ENCODE measurements at places on chromosomes 6 and 20.

- DNase-seq: no peak
Observed at GRCh38 chr6:66930559-66931290, 1223.7 kb upstream of the EYS start.

GRCh38 chr6:130852844-130853554 lies 25.8 kb downstream of the SMLR1 start:
- DNase-seq: no peak

GRCh38 chr6:135871296-135871695 lies 19.8 kb downstream of the PDE7B start:
- DNase-seq: no peak

GRCh38 chr20:63794614-63795013 lies 36.5 kb downstream of the ZBTB46 start:
- DNase-seq: no peak

DNA sequence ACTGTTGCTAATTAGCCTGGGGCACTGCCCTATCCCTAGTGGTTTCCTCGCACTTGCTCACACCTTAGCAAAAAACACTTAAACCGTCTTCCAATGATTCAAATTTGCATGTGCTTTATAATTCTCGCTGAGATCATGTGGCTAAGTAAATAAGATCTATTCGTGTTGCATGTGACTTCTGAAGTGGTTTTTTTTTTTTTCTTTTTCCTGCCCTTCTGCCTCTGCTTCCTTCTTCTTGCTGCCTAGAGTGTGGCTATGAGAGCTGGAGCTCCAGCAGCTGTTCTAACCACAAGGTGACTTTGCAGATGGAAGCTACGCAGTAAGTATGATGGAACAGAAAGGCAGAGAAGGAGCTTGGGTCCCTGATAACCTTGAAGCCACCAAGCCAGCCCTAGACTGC lies 36.5 kb downstream of the SULF2 start:
- DNase-seq: no peak

GRCh38 chr6:16600026-16600425 lies 161.2 kb downstream of the ATXN1 start:
- no peak for DNase-seq

- no peak for DNase-seq
Observed at GRCh38 chr6:114227944-114228468, 114.8 kb downstream of the HS3ST5 start.

DNA sequence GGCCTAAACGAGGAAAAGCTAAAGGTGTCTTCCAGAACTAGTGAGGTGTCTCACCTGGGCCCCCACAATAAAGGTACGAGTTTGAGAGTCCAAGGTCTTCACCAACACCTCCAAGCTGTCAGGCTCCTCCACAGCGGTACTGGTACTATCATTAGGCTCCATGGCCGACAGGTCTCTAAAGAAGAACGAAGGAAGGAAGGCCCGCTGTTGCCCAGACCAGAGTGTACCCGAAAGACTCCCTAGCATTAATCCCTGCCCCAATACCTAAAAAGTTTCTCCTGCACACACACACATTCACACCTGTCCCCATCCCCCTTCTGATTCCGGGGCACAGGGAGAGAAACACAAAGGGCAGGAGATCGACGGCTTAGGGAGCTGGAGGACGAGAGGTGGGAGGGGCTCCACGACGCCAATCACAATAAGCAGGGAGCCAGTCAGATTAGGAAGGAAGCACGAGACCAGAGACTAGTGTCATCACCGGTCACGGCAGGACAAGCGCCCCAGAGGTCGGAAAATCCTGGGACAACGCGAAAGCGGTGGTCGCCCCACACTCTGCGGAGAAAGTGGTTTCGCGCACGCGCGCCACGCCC lies 764 bp downstream of the BAG6 start:
- DNase-seq: no peak

- DNase-seq: no peak
Observed at GRCh38 chr6:38452816-38453660, 186.7 kb downstream of the BTBD9 start.

- DNase-seq: peak; percentile 50
Observed at GRCh38 chr20:34538671-34539123, 19.8 kb upstream of the MAP1LC3A start.

DNA sequence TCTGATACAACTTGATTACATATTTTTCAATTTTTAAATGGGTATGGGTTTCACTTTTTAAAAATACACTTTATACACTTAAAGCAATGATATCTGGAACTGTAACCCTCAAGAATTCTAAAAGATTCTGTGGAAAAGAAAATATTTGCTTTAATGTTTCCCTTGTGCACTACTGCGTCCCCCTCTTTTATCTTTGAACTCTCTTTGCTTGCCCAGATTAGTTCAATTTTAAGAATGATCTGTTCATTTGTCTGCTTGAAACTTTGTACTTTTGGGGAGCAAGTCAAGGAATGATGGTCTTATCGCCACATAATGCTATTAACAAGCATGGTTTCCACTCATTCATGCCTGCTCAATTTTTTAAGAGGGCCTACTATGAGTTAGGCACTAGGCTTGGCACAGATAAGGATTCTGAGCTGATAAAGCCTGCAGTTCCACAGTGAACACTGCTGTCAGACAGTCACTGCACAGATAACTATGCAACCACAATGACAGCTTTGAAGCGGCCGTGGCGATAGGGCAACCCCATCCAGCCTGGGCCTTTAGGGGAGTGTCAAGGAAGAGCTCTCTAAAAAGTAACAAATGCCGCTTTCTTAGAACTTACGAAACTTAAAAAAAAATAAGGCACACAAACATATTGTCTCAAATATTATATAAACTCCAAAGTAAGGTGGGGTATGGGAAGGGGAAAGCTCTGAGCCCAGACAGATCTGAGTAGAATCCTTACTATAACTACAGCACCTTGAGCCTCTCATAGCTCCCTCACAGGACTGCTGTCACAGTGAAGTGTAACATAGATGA lies 29.7 kb downstream of the FYN start:
- peak; percentile 60 for DNase-seq

- no peak for DNase-seq
Observed at GRCh38 chr6:167676000-167676665, 150.6 kb upstream of the AFDN start.

DNA sequence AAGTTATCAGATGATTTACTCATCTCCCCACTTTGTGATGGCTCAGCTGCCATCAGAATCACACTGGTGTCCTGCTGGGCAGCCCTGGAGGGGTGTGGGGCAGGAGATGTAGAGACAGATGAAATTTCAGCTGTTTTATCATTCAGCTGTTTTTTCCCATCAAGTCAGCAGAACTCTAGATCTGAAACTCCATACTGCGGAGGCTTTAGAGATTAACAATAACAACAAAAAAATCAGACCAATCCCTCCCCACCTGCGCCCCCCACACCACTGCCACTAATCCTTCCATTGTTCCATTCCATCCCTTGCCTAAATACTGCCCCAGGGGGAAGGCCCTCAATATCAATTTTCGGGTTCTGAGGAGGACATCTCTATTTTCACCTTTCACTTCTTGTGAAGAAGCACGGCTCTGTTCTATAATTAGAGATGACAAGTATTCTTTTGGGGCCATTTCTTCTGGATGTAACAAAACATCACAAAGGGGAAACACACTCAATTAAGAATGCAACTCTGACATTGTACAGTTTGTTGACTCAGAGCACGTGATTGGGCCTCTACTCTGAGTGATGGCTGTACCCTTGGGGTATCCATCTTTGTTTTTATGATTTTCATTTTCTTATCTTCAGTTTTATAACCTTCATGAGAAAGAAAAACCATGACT lies 396.3 kb downstream of the ZFAND3 start:
- no peak for DNase-seq

- no peak for DNase-seq
Observed at GRCh38 chr20:235891-236290, 8.8 kb downstream of the DEFB129 start.

- no peak for DNase-seq
Observed at GRCh38 chr20:63617092-63617875, 9.6 kb downstream of the GMEB2 start.

DNA sequence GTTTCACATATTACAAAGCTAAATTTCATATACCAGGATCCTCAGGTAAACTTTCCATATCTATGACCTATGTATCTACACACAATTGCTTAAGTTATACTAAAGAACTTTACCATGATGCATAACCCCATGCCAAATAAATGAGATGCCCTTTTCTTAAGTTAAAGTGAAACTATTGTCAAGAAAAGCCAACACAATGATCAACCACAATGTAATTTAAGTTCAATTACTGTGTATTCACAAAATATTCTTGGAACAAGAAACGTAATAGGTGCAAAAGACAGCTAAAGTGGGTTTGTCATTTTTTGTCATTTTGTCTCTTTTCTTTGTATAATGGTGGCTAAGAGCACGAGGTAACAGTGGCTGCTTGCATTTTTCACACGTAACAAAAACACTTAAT lies 158.0 kb upstream of the SHLD1 start:
- DNase-seq: no peak

DNA sequence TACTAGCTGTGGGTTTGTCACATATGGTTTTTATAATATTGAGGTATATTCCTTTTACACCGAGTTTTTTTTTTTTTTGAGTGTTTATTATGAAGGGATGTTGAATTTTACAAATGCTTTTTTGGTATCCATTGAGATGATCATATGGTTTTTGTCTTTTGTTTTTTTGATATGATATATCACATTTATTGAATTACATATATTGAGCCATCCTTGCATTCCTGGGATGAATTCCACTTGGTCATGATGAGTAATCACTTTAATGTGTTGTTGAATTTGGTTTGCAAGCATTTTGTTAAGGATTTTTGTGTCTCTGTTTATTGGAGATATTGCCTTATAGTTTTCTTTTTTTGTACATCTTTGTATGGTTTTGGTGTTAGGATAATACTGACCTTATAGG lies 3.3 kb upstream of the ZNF337 start:
- no peak for DNase-seq

DNA sequence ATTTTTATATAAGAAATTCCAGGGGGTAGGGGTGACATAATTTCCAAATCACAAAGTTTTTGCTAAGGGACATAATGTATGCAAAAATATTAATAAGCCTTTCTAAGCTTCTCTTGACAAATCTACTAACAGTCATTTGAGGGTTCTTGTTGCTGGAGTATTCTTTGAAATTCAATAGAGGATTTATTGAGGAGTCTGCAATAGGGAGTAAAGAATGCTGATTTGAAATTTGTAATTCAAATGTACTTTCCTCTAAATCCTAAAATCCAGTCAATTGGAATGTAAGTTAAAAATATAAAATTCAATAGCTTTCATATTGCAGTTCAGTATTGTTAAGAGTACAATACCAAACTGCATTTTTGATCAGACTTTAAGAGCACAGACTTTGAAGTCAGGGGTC lies 17.1 kb upstream of the LCA5 start:
- no peak for DNase-seq

DNA sequence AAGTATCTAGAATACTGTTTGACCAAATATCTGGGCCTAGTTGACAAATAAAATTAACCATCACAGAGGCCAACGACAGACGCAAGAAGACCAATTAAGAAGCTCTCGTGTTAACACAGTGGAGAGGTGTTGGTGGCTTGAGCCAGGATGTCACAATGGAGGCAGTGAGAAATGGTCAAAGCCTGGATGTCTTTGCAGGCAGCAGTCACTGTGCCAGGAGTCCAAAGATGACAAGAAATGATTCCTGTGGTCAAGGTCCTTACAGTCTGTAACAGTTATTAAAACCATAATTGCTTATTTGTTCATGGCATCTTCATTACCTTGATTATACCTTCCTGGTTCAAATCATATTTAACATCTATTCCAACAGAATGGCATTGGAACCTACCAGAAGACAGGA lies 91.3 kb upstream of the EDN1 start:
- no peak for DNase-seq

DNA sequence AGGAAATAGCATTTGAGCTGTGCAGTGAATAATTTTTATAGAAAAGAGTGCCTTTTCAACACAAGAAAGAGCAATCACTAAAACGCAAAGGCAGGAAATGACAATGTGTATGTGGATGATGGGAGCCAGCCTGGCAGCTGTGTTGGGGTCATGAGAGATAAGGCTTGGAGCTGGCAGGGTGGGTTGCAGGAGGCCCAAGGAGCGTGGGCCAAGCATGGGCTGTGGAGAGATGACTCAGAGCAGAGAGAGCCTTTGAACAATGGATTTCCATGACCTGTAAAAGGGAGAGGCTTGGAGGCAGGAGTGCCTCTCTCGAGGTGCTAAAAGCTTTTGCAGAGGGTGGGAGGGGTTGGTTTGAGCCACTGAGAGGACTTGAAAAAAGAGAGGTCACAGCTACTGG lies 6.6 kb upstream of the TBC1D7 start:
- no peak for DNase-seq

DNA sequence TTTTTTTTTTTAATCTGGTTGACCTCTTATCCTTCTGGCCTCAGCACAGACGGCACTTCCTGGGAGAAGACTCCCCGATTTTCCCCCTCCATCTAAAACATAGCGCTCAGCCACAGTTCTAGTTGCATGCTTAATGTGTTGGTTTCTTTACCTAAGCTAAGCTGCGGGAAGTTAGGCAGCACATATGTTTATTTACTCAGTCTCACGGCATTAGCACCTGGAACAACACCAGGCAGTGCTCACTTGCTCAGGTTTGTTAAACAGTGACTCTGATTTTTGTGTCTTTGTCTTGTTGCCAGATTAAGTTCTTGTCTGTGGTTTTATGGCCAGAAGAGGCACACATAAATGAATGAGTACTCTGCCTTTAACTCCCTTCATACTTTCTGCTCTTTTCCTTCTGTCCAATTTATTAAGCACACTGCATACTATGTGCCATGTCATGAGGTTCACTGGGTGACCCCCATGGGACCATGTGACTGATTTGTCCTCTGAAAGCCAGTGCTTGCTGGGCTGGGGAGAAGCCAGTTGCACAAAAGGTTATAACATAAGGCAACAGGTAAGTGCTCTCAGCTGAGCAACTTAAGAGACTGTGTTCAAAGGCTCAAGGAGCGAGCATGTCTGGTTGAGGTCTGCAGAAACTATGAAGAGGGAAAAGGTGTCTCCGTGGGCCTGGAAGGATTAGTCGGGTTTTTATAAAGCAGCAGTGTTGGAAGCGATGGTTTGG lies 93.6 kb downstream of the RPP40 start:
- DNase-seq: no peak

DNA sequence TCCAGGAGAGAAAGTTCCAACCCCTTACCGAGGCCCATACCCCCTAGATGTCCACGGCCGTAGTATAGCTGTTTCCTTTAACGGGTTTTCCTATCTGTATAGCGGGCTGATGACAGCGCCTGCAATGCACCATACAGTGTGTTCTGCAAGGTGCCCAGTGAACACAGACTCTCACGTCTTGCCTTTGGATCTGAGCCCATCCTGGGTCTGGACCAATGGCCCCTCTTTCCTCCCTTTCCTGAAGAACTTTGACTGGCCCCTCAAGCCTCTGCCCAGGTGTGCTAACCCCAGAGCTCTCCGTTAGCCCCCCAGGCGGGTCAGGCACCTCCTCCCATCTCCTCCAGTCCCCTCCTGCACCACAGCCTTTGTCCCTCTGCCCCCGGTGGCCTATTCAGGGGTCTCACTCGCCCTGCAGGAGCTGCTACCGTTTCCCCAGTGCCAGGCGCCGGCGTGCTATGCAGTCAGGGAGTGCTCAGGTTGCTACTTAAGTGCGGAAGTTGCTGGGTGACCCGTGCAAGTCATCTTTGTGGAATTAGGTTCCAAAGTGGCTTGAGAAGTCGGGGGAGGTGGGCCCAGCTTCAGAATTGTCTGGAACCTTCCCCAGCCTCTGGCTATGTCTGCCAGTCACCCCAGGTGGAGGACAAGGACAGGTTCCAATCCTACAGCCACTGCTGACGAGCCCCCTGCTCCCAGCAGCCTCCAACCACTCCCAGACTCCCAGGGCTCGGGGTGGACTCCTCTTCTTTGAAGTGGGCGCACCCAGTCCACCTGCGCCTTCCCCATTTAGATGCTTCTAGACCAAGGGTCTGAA lies 35.0 kb upstream of the ZBP1 start:
- no peak for DNase-seq

Measured in activated naive CD8-positive, alpha-beta T cell treated with anti-CD3 and anti-CD28 coated beads for 36 hours (primary cell).